Left cardiac atrium (tissue), 4 donors: ENCODE measurements at places on chromosomes 3 and 15. TPM values are rescaled to one million over a fixed set of nuclear protein-coding genes. Genes with fewer than 3 reads are reported as not detected.
A peak's percentile ranks its signal among the peaks of the same experiment; 100 is the strongest.

The ITGA11 gene
- total RNA-seq: 22.4 TPM

The HYKK gene
- total RNA-seq: 7.1 TPM

The LRRC34 gene
- total RNA-seq: 2.1 TPM

The OR5H15 gene
- total RNA-seq: not detected

The RTP3 gene
- total RNA-seq: not detected

The SKOR1 gene
- 0.09 TPM for total RNA-seq

The TRAIP gene
- total RNA-seq: 1.4 TPM

The SUCNR1 gene
- total RNA-seq: 1.1 TPM

The IL20RB gene
- total RNA-seq: 0.88 TPM

The TAGLN3 gene
- not detected for total RNA-seq

The HIGD2B gene
- total RNA-seq: not detected

The GRIP2 gene
- 19.8 TPM for total RNA-seq

The SERPINI2 gene
- total RNA-seq: 1.1 TPM

- no peak for DNase-seq
Measured at GRCh38 chr3:139425745-139426400, 36.4 kb upstream of the COPB2 start.

- DNase-seq: no peak
Measured at GRCh38 chr3:152040319-152040718, 166.9 kb downstream of the SUCNR1 start.

DNA sequence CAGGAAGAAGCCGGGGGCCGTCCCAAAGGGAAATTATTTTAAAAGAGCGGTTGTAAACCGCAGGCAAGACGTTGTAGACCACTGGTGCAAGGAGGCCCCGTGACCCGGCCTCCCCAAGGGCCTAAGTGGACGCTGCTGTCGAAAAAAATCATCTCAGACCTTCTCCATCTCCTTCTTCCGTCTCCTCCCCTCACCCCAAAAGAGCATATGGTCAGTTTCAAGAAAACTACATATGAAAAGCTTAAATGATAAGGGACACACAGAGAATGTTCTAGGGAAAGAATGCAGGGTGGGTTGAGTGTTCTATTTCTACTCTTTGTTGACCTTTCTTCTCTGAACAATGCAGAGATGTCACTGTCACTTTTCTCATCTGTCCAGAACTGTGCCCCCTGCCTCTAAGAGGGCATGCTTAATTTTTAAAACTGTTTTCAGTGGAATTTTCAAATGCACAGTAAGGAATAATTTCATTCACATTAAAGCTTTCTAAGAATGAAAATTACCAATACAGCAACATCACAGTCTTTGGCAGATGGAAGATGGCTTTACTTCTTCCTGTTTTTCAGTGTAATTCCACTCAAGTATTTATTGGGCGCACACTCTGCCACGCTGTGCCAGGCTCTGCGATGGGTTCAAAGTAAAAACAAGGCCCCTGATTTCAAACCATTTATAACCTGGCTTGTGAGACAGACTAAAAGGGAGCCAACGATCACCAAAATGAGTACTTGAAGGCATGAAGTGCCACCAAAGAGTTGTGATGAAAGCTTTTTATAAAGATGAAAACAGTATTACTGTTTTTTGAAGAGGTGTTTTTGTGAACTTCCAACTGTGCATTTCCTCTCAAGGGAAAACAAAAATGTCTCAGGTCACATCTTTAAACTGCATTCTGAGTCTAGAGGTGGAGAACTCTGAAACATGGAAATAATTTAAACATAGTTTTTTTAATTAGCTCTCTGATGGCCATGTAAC is 891 bp upstream of the TOP2B start:
- peak; percentile 26 for DNase-seq

GRCh38 chr15:34943711-34944110 is 25.8 kb downstream of the AQR start:
- no peak for DNase-seq

GRCh38 chr3:125019271-125019670 is 36.5 kb downstream of the HEG1 start:
- no peak for DNase-seq

GRCh38 chr3:157369727-157370421 is 66.8 kb upstream of the PTX3 start:
- no peak for DNase-seq

GRCh38 chr15:40279437-40280141 is 3.3 kb downstream of the ANKRD63 start:
- DNase-seq: peak; percentile 77

- DNase-seq: no peak
Measured at GRCh38 chr15:77084436-77084835, 13.5 kb upstream of the TSPAN3 start.

- DNase-seq: peak; percentile 77
Measured at GRCh38 chr15:39213385-39213840, 367.5 kb upstream of the THBS1 start.

- DNase-seq: no peak
Measured at GRCh38 chr3:56784448-56785001, 17.2 kb downstream of the ARHGEF3 start.

DNA sequence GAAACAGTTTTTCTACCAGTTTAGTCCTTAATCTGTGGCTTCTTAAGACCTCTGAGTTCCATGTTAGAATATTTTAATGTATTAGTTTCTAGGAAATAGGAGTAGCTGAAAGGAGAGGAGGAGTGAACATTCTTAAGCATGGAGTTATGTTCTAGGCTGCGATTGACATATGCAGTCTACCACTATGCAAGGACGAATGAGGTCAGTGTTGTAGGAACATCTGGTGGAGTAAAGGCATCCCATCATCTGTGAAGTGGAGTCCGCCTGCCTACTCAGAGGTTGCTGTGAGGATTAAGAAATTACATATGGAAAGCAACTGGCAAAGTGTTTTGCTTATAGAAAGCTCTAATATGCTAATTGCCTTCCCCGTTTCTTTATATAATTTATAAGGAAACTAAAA is 45.1 kb downstream of the SNAPC5 start:
- no peak for DNase-seq

DNA sequence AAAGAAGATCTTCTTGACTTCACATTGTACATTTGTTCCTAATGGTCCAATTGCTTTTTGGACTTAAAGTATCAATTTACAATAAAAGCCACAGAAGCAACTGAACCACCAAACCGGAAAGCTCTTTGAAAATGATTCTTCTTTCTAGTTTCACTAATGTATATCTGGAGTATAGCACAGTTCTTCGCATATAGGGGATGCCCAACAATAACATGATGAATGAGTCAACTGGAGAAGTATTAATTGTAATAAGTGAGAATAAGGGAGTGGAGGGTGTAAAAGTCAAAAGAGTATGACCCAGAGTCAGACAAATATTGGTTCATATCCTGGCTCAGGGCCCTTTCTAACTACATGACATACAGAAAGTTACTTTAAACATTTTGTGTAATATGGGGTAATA is 425.2 kb downstream of the ZBTB20 start:
- DNase-seq: no peak

DNA sequence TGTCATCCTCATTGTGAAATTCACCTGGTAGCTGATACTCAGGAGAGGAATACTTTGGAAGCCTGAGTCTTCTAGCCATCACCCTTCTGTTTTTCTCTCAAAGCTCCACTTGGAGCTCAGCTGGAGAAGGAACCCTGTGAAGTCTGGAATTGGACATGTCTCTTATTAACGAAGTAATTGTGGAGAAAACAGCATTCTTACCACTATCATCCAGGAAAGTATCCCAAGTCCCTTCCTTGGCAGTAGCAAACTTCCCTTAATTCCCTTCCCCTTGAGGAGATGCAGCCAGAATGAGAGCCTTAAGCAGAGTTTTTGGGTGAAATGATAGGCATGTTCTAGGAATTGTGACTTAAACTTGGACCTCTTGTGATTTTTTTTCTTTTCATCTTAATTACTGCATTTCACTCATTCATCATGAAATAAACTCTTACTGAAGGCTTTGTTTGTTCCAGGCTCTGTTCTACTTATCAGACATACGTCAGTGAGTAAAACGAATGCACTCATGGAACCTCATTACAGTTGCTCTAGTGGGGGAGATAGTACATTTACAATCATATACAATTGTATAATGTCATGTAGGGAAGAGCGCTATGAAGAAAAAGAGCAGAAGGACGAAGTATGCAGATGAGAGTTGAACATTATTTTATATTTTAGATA is 30.5 kb upstream of the TCF12 start:
- DNase-seq: no peak

GRCh38 chr3:62131620-62132019 is 241.7 kb downstream of the FEZF2 start:
- no peak for DNase-seq

GRCh38 chr15:34365836-34366235 is 1.2 kb downstream of the LPCAT4 start:
- no peak for DNase-seq
